Stimulated activated CD8-positive, alpha-beta memory T cell treated with anti-CD3 and anti-CD28 coated beads, Interleukin-7, amount 100 ng/mL, for 48 hours (primary cell): ENCODE measurements at places on chromosomes 1 and 21.

- no peak for DNase-seq
Measured at GRCh38 chr1:43005460-43006361, 47.0 kb upstream of the SLC2A1 start.

DNA sequence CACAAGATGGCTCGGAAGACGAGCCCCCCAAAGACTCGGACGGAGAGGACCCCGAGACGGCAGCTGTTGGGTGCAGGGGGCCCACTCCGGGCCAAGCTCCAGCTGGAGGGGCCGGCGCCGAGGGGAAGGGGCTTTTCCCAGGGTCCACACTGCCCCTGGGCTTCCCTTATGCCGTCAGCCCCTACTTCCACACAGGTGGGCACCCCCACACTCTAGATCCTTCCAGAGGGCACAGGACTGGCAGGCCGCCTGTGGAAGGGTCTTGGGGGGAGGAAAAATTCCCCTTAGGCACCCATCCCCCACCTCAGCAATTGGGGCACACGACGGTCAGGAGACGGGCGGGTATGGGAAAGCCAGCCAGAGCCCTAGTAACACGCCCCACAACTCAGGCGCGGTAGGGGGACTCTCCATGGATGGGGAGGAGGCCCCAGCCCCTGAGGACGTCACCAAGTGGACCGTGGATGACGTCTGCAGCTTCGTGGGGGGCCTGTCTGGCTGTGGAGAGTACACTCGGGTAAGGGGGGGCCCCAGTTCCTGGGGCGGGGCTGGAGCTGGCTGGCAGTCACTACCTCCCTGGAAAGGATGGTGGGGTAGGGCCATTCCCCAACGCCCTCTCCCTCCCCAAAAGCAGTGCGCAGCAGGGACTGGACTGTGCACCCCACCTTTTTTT is 16.1 kb downstream of the NOC2L start:
- DNase-seq, result no peak

DNA sequence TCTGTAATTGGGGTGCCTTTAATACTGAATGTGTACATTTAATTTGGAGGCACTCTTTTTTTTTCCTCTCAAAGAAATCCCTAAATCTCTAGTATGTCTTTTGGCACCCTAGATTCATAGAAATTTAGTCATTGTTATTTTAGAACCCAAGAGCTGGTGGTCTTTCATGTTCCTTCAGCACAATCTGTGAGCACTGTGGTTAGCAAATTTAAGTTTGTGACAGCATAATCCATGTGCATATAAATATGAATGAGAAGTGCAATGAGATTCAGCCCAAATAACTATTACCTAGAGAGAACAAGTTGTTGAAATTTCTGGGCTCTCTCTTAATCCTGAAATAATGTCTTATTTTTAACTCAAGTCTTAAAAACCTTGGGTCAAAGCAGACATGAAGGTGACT is 4.5 kb downstream of the PPP1R8 start:
- no peak for DNase-seq

GRCh38 chr1:156129687-156130577 is 15.4 kb downstream of the LMNA start:
- DNase-seq, result no peak

DNA sequence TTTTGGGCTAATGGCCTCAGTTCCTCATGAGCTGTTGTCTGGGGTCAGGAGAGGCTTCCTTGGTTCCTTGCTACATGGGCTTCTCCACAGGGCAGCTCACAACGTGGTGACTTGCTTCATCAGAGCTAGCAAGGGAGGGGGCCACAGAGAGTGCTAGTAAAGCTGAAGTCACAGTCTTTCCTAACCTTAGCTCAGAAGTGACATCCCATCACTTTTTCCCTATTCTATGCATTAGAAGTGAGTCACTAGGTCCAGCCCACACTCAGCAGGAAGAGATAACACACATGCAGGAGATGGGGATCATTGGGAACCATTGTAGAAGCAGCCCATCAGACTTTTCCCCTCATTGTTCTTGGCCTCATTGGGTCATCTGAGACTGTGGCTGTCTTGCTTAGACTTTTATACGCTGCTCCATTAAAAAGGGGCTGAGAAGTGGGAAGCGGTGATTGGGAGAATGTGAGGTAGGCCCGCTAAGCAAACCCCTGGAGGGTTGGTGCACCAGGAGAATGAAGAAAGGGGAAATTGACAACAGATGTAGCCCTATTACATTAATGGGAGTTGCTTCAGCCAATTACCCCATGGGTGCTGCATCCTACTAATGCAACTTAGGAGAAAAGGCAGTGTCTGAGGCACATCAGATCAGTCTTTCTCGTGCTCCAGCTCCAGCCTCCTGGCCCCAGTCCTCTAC is 22.1 kb upstream of the IGSF21 start:
- no peak for DNase-seq

GRCh38 chr1:232038706-232039677 is 412.4 kb downstream of the DISC1 start:
- no peak for DNase-seq

- DNase-seq, result no peak
Measured at GRCh38 chr1:225207791-225208190, 220.0 kb downstream of the LBR start.

GRCh38 chr1:17059391-17060305 is 5.8 kb upstream of the SDHB start:
- peak; percentile 10 for DNase-seq

- no peak for DNase-seq
Measured at GRCh38 chr1:18249631-18250030, 142.0 kb downstream of the IGSF21 start.

- DNase-seq, result no peak
Measured at GRCh38 chr21:26115899-26116298, 54.7 kb downstream of the APP start.

DNA sequence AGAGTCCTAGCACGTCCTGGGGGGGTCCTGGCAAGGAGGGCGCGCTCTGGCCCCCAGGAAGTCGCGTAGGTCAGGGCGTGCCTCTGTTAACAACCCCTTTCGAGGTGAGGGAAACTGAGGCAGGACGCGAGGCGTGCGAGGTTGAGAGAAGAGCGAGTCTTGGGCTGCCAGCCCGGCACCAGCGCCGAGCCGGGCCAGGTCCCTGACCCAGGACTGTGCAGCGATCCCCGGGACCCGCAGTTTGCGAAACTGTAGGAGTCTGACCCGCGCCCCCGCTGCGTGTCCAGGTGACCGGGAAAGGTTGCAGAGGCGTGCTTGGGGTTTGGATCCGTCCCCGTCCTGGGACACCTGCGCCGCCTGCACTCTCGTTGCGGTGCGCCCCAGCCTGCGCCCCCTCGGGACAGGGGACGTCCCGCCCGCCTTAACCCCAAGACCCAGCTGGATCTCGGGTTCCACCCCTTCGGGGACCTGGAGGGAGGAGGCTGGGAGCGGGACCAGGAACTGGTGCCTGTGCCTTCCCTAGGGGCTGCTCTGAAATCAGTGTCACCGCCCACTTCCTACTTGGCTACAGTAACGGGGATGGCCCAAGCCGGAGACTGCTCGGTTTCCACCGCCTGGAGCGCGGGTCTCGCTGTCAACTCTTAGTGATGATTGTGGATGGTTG is 493 bp downstream of the DISC1 start:
- DNase-seq, result no peak

GRCh38 chr1:85409516-85409915 is 55.4 kb downstream of the DDAH1 start:
- no peak for DNase-seq

GRCh38 chr21:25457411-25457810 is 149.9 kb downstream of the MRPL39 start:
- DNase-seq, result no peak

- peak; percentile 72 for DNase-seq
Measured at GRCh38 chr1:2526824-2527555, 594 bp upstream of the PANK4 start.

DNA sequence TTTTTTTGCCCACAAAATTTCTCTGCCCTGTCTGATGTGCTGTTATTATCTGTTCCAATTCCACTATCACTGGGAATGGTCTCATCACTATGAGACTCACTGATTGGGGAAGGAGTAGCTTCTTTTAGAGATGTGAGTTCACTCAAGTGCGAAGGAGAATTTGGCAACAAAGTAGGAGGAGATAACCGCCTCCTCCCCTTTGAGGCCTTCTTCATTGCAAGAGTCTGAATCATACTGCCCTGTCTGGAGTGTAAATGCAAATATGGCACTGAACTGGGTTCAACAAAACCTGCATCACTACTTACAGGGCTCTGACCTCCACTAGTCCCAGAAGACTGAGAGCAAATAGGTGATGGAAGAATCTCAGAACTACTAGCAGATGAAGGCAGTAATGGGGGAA is 83.4 kb downstream of the ASH1L start:
- DNase-seq, result no peak

- peak; percentile 22 for DNase-seq
Measured at GRCh38 chr1:8348777-8349472, 31.0 kb downstream of the SLC45A1 start.

DNA sequence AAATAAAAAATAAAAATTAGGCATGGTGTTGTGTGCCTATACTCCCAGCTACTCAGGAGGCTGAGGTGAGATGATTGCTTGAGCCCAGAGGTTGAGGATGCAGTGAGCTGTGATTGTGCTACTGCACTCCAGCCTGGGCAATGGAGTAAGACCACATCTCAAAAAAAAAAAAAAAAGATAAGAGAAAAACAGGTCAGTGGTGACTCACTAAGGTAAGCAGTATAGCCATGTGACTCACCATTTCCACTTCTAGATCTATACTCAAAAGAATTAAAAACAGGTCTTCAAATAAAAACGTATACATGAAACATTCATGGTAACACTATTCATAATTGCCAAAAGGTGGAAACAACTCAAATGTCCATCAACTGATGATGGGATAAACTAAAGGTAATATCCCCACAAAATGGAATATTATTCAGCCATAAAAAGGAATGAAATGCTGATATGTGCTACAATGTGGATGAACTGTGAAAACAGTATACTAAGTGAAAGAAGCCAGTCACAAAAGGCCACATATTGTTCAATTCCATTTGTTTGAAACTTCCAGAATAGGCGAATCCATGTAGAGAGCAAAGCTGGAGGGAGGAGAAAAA is 75.1 kb downstream of the ZNF281 start:
- DNase-seq, result no peak

DNA sequence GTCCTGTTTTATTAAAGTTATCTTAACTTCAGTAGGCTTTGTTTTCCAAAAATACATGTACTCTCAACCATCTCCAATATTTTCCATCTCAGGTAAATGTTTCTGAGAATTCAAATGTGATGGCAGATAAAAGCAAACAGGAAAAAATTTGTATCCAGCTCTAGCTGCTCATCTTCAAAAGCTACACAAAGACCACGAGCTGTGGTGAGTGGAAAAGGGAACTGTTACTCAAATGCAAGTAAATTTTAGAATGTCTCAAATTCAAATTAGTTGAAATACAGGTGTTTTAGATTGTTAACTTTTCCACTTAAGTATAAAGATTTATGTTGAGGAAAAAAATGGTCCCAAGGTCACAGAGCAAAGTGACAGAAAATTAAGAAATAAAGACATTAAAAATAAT is 216.0 kb downstream of the SLC45A1 start:
- no peak for DNase-seq

GRCh38 chr1:31671561-31672201 is 27.0 kb upstream of the PEF1 start:
- DNase-seq, result no peak

DNA sequence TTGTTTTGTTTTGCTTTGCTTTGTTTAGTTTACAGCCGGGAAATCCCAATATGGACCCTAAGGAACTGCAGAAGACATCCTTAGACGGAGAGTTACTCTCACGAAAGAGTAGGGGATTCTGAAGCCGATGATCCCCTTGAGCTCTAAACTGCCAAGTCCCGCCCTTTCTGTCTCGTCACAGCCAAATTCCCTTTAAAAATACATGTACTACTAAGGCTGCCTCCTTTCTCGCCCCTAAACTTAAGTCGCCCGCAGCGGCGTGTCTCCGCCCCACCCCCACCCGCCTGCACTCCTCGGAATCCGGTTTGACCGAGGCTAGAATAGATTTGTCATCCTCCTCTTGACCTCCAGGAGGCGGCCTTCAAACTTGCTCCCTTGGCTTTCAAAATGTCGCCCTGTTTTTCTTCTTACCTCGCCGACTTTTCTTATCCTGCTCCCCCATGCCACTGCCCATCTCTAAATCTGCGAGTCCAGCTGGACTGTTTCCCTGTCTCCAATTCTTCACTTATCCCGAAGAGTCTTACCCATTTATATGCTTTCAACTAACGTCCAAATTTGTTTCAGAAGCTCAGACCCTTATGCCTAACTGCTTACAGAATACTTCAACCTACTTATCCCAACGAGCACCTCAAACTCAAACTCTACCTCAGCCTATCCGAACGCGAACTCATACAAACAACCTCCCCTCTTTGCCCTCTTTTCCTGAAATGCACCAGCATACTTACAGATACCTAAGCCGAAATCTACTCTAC is 10.9 kb upstream of the BOLA1 start:
- peak; percentile 62 for DNase-seq

DNA sequence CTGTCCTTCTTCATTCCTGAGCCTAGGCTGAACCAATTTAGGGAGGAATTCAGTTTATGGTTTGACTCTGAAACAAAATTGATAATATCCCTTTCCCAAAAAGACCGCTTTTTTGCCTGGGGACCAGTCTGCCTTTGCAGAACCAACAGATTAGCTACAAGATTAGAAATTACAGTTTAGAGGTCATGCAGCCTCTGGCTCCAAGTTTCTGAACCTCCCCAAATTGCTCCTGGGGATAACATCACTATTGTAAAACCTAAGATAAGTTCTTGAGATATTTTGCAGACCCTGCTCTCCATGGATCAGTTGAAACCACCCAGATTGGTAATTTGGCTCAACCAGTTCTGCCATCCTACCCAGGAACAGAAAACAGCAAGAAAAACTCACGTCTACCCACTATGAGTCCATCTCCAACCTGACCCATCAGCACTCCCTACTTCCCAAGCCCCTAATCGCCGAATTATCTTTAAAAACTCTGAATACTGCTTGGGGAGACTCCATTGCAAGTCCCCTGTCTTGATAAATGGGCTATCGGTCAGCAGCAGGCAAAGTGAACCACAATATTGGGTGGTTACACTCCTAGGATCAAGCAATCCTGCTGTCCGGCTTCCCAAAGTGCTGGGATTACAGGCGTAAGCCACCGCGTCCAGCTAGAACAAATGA is 605 bp upstream of the RABGGTB start:
- no peak for DNase-seq

- DNase-seq, result no peak
Measured at GRCh38 chr1:174005032-174005431, 17.1 kb downstream of the RC3H1 start.
